ENCODE measurements at places on chromosomes 7 and 10.

- DNase-seq = no peak
These were observed 21.7 kb downstream of the ZNF503 start for GRCh38 chr10:75379817-75380216.

GRCh38 chr7:139572071-139572470 lies 48.6 kb downstream of the CLEC2L start:
- DNase-seq = no peak

DNA sequence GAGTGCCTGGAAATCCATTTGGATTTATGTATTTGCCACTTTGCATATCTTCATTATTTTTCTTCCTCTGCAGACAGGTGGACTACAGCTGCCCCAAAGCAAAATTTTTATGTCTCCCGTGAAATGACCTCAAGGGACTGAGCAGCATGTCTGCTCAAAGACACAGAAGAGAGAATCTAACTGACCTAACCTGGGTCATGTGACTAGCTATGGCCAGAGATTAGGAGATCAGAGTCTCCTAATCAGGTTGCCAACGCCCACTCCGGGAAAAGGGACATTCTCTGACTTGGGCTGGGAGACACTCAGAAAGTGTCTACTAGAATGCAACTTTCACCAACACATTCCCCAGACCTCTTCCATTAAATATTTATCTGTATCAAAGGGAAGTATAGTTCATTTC lies 2.5 kb upstream of the BAMBI start:
- DNase-seq = no peak

- DNase-seq = no peak
These were observed 94.2 kb upstream of the PHYHIPL start for GRCh38 chr10:59082249-59082648.

DNA sequence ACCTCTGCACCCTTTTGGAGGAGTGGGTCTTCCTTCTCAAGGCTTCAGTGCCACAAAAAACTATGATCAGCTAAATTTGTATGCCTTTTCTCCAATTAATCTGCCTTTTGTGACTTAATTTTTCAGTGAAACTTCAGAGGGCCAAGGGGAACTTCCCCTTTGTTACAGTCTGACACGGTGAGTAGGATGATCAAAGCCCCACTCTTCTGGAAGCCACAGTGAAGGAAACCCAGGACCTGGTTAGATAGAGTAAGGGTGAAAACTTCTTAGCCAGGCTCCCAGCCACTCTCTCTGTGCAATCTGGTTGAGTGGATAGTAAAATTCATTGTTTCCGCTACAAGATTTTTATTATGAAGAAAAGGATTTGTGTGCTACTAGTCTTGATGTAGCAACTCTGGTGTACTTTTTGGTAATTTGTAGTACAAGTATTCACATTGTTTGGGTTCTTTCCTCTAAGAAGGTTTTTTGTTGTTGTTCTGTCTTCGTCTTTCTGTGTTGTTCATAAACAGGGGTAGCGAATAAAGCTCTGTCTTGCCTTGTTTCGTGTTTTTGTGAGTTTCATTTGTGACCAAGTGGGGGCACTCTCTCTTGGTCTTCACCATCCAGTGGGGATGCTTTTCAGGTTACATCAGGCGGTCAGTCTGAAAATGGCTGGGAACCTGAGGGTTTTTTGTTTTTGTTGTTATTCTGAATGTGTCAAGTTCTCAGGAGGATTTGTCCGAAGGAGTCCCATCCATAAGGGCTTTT lies 268.5 kb upstream of the NPSR1 start:
- DNase-seq = no peak

DNA sequence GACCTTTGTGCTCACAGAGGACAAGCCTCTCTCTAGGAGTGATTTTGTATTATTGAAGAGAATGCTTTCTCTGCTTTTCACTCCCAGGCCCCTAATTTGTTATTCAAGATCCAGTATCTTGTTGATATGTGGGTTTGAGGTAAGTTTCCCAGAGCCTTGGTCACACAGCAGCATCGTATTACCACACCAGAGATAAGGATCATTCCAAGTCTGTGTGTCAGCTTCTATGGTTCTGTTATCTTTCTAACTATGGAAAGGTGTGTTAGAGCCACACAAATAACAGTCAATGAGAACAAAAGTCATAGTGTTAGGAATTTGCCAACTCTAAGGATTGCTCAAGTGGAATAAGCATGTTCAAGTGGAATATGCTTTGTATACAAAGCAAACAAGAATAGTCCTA lies 1208.3 kb downstream of the GATA3 start:
- no peak for DNase-seq

- DNase-seq = no peak
These were observed 46.2 kb downstream of the WDR37 start for GRCh38 chr10:1102416-1102815.

GRCh38 chr7:151830121-151830830 lies 46.6 kb downstream of the PRKAG2 start:
- DNase-seq = no peak

- DNase-seq = no peak
These were observed 38.8 kb downstream of the TMEM270 start for GRCh38 chr7:73899731-73900142.

- DNase-seq = no peak
These were observed 34.0 kb downstream of the ADAP1 start for GRCh38 chr7:920351-921070.

- DNase-seq = no peak
These were observed 138.4 kb downstream of the FGFR2 start for GRCh38 chr10:121459622-121460453.

DNA sequence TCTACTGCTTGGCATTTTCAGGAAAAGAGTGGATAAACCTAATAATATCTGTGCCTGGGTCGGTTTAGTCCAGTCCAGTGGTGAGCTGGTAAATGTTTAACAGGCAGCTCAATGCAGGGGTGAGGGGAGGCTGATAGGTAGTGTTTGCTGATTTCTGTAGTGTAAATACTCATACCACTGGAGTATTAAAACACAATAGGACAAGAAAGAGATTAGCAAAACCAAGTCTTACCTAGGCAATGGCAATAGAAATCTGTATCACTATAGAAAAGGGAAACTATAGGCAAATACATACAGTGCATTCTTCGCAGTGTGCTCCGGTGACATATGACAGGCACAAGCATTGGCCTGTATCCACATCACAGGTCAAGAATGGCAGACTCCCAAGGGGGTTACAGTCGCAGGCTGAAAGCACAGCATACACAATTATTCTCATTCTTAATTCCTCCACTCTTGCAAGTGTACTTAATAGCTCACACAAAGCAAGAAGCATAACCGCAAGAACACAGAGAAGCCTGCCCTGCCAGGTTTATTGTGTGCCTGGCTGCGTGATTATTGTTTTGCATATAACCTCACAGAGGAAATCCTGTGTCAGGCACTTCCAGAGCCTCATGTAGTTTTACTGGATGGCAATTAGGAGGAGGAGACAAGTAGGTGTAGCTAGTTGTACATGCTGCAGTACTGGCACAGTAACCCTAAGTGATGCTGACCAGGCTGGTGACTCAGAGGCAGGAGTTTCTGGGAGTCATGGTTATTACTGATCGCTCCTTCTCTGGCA lies 35.0 kb downstream of the LAMB4 start:
- no peak for DNase-seq

DNA sequence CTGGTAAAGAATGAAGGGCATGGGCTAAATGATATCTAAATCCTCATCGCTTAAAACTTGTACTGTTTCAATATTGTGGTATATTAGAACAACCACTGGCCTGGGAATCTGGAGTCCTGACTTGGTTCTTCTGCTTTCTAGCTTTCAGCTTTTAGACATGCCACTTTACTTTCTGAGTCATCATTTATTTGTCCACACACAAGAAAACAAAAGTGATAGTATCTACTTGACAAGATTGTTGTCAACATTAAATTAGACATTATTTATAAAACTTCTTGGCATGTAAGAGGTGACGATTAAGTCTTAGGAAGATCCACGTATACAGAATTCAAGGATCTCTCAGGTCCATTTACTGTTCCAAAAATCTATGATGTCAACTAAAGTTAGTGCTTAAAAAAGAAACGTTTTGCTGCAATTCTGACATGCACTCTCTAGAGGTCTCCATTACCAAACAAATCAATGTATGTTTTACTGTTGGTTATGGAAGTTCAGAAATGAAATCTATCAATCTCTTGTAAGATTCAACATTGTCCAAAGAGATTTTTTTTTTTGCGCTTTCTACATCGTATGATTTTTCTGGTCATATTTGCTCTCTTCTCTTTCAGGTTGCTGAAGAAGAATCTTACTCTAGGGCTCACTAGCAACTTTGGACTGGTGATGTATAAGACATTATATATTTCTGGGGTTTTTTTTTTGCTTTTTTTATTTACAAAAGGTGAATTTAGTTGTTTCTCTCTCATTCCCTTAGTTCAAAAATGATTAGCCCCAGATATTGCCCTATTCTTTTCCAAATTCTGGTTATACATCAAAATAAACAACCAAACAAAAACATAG lies 53.6 kb upstream of the DYNC1I1 start:
- DNase-seq = peak; percentile 2

DNA sequence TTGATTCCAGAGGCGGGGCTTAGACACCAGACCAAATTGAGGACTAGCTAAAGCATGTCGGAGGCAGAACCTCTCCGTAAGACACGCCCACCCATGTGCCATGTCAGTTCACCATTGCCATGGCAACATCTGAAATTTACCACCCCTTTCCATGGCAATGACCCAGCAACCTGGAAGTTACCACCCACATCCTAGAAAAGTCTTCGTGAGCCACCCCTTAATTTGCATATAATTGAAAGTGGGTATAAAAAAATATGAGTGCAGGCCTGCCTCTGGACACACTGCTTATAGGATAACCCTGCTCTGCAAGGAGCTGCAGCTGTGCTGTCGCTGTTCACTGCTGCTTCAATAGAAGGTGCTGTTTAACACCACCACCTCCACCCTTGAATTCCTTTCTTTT lies 28.0 kb downstream of the TMEM270 start:
- no peak for DNase-seq

DNA sequence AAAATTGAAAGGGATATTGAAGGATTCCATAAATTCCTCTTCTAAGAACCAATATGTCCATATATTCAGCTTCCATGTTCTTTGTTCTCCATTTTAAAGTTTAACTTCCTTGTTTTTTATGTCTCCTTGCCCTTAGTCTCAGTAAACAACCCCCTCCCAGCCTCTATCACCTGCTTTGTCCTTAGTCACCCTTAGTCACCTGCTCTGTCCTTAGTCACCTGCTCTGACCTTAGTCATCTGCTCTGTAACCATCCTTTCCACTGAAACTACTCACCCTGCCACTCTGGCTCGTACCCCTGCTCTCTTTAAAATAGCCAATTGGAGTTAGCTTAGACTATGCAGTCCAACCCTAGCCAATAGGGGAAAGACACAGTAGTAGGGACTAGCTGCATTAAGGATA lies 136.2 kb upstream of the TMEM106B start:
- DNase-seq = no peak

- DNase-seq = peak; percentile 75
These were observed 15.6 kb upstream of the PPIF start for GRCh38 chr10:79331709-79332108.

GRCh38 chr10:108779501-108779900 lies 1143.8 kb downstream of the XPNPEP1 start:
- DNase-seq = no peak

GRCh38 chr10:53664282-53665019 lies 891.9 kb upstream of the MBL2 start:
- DNase-seq = no peak

- DNase-seq = no peak
These were observed 933.6 kb upstream of the ZWINT start for GRCh38 chr10:57294698-57295097.

GRCh38 chr7:29282819-29283414 lies 88.3 kb downstream of the CHN2 start:
- DNase-seq = no peak

- DNase-seq = no peak
These were observed 204.9 kb upstream of the FRMD4A start for GRCh38 chr10:14535457-14536130.

GRCh38 chr7:101390901-101391301 lies 28.2 kb downstream of the COL26A1 start:
- no peak for DNase-seq

Measured in HTR-8/SVneo (cell line).